ENCODE measurements at places on chromosomes 11 and 22. TPM values are rescaled to one million over a fixed set of nuclear protein-coding genes. Genes with fewer than 3 reads are reported as not detected.
A peak's percentile ranks its signal among the peaks of the same experiment; 100 is the strongest.

Gene RCOR2
- total RNA-seq: 0.47 TPM

Gene SYCE3
- total RNA-seq: 0.96 TPM

Gene NNMT
- total RNA-seq: not detected

DNA sequence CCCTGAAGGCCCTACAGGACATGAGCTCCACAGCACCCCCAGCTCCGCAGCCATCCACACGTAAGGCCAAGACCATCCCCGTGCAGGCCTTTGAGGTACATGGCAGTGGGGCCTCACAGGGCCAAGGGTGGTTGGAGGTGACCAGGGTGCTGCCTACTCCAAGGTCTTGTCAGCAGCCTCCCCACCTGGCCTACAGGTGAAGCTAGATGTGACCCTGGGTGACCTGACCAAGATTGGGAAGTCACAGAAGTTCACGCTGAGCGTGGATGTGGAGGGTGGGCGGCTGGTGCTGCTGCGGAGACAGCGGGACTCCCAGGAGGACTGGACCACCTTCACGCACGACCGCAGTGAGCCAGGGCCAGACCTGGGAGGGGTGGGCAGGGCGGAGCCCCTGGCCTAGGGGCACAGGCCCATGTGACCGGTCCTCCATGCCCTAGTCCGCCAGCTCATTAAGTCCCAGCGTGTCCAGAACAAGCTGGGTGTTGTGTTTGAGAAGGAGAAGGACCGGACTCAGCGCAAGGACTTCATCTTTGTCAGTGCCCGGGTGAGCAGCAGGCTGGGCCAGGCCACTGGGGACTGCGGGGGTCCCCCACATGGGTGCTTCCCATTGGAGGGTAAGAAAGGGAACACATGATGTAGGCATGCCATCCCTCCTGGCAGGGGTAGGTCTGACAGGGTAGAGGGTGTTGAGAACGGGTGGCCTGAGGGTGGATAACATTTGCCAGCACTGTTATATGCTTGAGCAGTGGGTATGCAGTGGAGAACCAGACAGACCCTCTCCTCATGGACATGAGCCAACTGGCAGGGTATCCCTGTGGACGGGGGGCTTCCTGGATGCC, 5.6 kb downstream of the INPPL1 start:
- no peak overlapping the region for H3K27ac ChIP-seq
- no peak overlapping the region for H3K4me3 ChIP-seq
- DNase-seq: peak; percentile 34
- H3K4me1 ChIP-seq: peaks cover 8% of the 10 kb centered on the region
- no peaks in the 10 kb centered on the region for H3K27me3 ChIP-seq

DNA sequence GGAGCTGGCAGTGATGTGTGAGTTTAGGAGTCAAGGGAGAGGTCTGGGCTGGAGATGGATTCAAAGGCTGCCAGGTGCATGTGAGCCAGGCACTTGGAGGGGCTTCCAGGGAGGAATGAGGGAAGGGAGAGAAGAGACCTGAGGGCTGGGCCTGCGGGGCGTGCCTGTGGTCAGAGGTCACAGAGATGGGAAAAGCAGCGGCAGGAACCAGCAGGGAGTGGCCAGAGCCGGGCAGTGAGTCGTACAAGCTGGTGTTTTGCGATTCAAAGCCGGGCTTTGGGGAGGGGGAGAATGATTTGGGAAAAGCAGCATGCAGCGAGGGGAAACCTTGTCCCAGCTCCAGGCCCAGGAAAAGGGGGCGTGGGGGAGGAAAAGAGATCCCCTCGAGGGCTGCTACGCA, 96.9 kb upstream of the RTL6 start:
- peaks cover 3% of the 10 kb centered on the region for H3K4me1 ChIP-seq
- H3K36me3 ChIP-seq: no peaks in the 10 kb centered on the region
- no peak for DNase-seq
- peaks cover 28% of the 10 kb centered on the region for H3K27me3 ChIP-seq
- no peak overlapping the region for H3K27ac ChIP-seq

- no peak overlapping the region for H3K27ac ChIP-seq
- H3K4me3 ChIP-seq: no peak overlapping the region
Measured at GRCh38 chr22:40498420-40499208, 128.2 kb downstream of the SGSM3 start.

Gene UBXN1
- 115 TPM for total RNA-seq

GRCh38 chr11:43947815-43948214, 5.4 kb downstream of the C11orf96 start:
- H3K27me3 ChIP-seq: peaks cover 58% of the 10 kb centered on the region
- H3K4me1 ChIP-seq: peaks cover 14% of the 10 kb centered on the region
- no peak overlapping the region for H3K27ac ChIP-seq
- no peaks in the 10 kb centered on the region for H3K36me3 ChIP-seq

GRCh38 chr11:100684101-100685065, 2.7 kb upstream of the ARHGAP42 start:
- peaks cover 26% of the 10 kb centered on the region for H3K27me3 ChIP-seq
- H3K4me1 ChIP-seq: peaks cover 16% of the 10 kb centered on the region
- H3K27ac ChIP-seq: no peak overlapping the region
- no peak overlapping the region for H3K4me3 ChIP-seq
- no peak for DNase-seq

DNA sequence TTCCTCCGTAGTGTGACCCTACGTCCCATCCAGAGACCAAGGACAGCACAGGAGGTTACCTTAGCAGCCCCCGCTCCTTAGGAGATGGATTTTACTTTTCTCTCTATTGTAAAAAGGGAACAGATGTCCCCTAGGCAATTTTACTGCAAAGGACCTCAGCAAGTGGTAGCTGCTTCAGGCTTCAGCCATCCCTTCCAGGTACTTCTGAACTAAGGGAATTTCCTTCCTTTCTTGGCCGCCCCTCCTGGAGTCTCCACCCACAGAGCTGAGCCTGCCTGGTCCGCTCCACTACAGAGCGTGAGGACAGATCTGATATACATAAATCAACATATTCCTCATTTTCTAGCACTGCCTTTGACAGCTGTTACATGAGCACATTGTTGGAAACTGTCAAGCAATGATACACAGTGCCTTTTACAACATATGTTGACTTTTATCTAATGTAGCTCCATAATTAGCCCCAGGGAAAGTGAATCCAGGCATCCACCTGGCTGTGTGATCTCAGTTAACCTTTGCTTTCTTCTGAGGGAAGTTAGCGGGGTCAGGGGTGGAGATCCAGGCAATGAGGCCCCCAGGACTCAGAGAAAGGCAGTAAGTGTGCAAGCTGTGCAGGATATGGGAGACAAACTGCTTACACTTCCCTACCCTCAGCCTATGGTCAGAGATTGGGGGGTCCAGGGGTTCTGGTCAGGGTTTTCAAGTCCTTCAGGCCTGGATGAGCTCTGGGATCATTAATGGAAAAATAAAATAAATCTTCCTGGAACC, 51.9 kb downstream of the SPATA19 start:
- peaks cover 4% of the 10 kb centered on the region for H3K27me3 ChIP-seq
- H3K4me3 ChIP-seq: no peak overlapping the region
- H3K27ac ChIP-seq: no peak overlapping the region
- no peaks in the 10 kb centered on the region for H3K4me1 ChIP-seq
- H3K36me3 ChIP-seq: no peaks in the 10 kb centered on the region

DNA sequence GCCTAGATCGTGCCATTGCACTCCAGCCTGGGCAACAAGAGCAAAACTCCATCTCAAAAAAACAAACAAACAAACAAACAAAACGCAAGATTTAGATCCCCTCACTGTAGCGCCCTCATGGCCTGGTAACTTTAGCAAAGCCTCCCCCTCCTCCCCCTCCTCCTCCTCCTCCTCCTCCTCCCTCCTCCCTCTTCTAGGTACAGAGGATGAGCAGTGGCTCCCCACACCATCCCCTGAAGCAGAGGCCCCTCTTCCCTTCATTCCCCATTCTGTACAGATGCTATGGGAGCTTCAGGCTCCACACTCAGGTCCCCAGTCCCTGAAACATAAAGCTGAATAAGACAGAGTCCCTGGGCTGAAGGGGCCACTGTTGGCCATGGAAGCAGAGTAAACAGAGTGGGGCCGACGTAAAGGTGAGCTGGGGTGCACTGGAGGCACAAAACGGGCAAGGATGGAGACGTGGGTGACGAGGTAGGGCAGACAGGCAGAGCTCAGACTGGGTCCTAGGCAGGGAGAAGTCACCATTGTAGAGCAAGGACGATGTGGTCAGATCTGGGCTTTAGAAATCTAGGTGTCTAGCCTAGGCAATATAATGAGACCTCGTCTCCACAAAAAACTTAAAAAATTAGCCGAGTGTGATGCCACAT, 19.4 kb upstream of the NFAM1 start:
- no peaks in the 10 kb centered on the region for H3K4me1 ChIP-seq
- H3K4me3 ChIP-seq: no peak overlapping the region
- no peaks in the 10 kb centered on the region for H3K36me3 ChIP-seq
- no peak overlapping the region for H3K27ac ChIP-seq

- DNase-seq: no peak
- no peaks in the 10 kb centered on the region for H3K27me3 ChIP-seq
- no peaks in the 10 kb centered on the region for H3K4me1 ChIP-seq
- H3K4me3 ChIP-seq: no peak overlapping the region
- no peaks in the 10 kb centered on the region for H3K36me3 ChIP-seq
Measured at GRCh38 chr11:98536023-98536422, 484.7 kb upstream of the CNTN5 start.

GRCh38 chr22:28402539-28402938, 277.1 kb downstream of the TTC28 start:
- no peak for DNase-seq
- peaks cover 3% of the 10 kb centered on the region for H3K36me3 ChIP-seq
- H3K27me3 ChIP-seq: no peaks in the 10 kb centered on the region
- H3K4me3 ChIP-seq: no peak overlapping the region
- H3K27ac ChIP-seq: peak overlapping the region; percentile 78

GRCh38 chr22:34278121-34278520, 357.8 kb upstream of the LARGE1 start:
- H3K4me3 ChIP-seq: no peak overlapping the region
- H3K4me1 ChIP-seq: no peaks in the 10 kb centered on the region
- no peak overlapping the region for H3K27ac ChIP-seq
- DNase-seq: no peak
- no peaks in the 10 kb centered on the region for H3K27me3 ChIP-seq

Gene OR8A1
- not detected for total RNA-seq

DNA sequence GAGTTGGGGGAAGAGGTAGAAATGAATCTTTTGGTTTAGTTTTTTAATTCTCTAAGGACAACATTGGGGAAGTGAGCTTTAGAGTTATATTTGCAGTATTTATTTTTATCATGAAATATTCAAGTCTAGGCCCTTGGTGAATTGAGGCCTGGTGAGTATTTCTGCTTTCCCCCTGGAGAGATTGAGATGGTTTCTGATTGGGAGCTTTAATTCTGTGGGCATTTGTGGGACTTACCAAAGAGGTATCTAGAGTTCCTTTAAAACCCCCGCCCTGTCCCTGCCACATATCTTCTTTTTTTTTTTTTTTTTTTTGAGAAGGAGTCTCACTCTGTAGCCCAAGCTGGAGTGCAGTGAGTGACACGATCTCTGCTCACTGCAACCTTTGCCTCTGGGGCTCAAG, 9.6 kb downstream of the ACO2 start:
- no peaks in the 10 kb centered on the region for H3K27me3 ChIP-seq
- no peak overlapping the region for H3K4me3 ChIP-seq
- no peaks in the 10 kb centered on the region for H3K36me3 ChIP-seq
- no peak for DNase-seq
- H3K4me1 ChIP-seq: peaks cover 25% of the 10 kb centered on the region

Gene TENM4
- not detected for total RNA-seq

Gene BAIAP2L2
- 0.37 TPM for total RNA-seq

GRCh38 chr11:107359701-107360100, 97.9 kb downstream of the CWF19L2 start:
- no peak for DNase-seq
- H3K27ac ChIP-seq: no peak overlapping the region
- no peak overlapping the region for H3K4me3 ChIP-seq
- H3K27me3 ChIP-seq: no peaks in the 10 kb centered on the region
- H3K36me3 ChIP-seq: peaks cover 20% of the 10 kb centered on the region

- no peaks in the 10 kb centered on the region for H3K27me3 ChIP-seq
- no peak for DNase-seq
- no peak overlapping the region for H3K27ac ChIP-seq
- H3K4me3 ChIP-seq: no peak overlapping the region
Measured at GRCh38 chr11:99446400-99446799, 425.7 kb downstream of the CNTN5 start.

GRCh38 chr11:22742157-22742613, 75.8 kb downstream of the GAS2 start:
- H3K4me3 ChIP-seq: no peak overlapping the region
- H3K27ac ChIP-seq: no peak overlapping the region

GRCh38 chr11:73070653-73071052, 71.5 kb downstream of the FCHSD2 start:
- no peak for DNase-seq
- no peak overlapping the region for H3K4me3 ChIP-seq
- no peaks in the 10 kb centered on the region for H3K27me3 ChIP-seq
- H3K36me3 ChIP-seq: peaks cover 32% of the 10 kb centered on the region
- H3K27ac ChIP-seq: no peak overlapping the region
- peaks cover 41% of the 10 kb centered on the region for H3K4me1 ChIP-seq

- H3K36me3 ChIP-seq: peaks cover 25% of the 10 kb centered on the region
- no peaks in the 10 kb centered on the region for H3K27me3 ChIP-seq
- peak overlapping the region; percentile 92 for H3K27ac ChIP-seq
- peaks cover 77% of the 10 kb centered on the region for H3K4me1 ChIP-seq
- H3K4me3 ChIP-seq: no peak overlapping the region
Measured at GRCh38 chr11:12148882-12149281, 38.5 kb downstream of the MICAL2 start.

Gene JHY
- total RNA-seq: 4.3 TPM

GRCh38 chr11:124886978-124887666, 10.5 kb downstream of the ROBO4 start:
- H3K4me1 ChIP-seq: no peaks in the 10 kb centered on the region
- H3K27ac ChIP-seq: no peak overlapping the region
- H3K36me3 ChIP-seq: no peaks in the 10 kb centered on the region
- H3K4me3 ChIP-seq: no peak overlapping the region

GRCh38 chr22:38236786-38237185, 35.0 kb downstream of the MAFF start:
- DNase-seq: no peak
- no peaks in the 10 kb centered on the region for H3K36me3 ChIP-seq
- no peak overlapping the region for H3K4me3 ChIP-seq
- H3K4me1 ChIP-seq: no peaks in the 10 kb centered on the region
- H3K27ac ChIP-seq: no peak overlapping the region

- H3K4me1 ChIP-seq: peaks cover 11% of the 10 kb centered on the region
- H3K27me3 ChIP-seq: no peaks in the 10 kb centered on the region
- no peak overlapping the region for H3K27ac ChIP-seq
- no peak for DNase-seq
Measured at GRCh38 chr22:46331496-46331895, 4.0 kb upstream of the TRMU start.

Gene DEPDC5
- total RNA-seq: 50.3 TPM

All from activated CD8-positive, alpha-beta memory T cell treated with anti-CD3 and anti-CD28 coated beads, Interleukin-2, amount 10 ng/mL, durations not matched to agents 7 days and 5 days (primary cell).